A549 treated with dexamethasone at 1 μM for 4 hours (cell line): ENCODE measurements at places on chromosomes 6 and 20. TPM values are rescaled to one million over a fixed set of nuclear protein-coding genes. Genes with fewer than 3 reads are reported as not detected.

Gene ECT2L
- total RNA-seq, result not detected in 5 replicates

Gene DEFB118
- not detected in 5 replicates for total RNA-seq

Gene BPI
- not detected in 5 replicates for total RNA-seq

Gene LIN28B
- 1.2 to 1.7 TPM (median 1.4 TPM) in 5 replicates for total RNA-seq

Gene SKIC2
- 17.5 to 26.7 TPM (median 23.7 TPM) in 5 replicates for total RNA-seq

Gene PHIP
- 3.0 to 6.2 TPM (median 5.2 TPM) in 5 replicates for total RNA-seq

Gene SH3BGRL2
- total RNA-seq, result 0.32 to 0.39 TPM (median 0.36 TPM) in 5 replicates

Gene REPS1
- 24.9 to 30.6 TPM (median 29.7 TPM) in 5 replicates for total RNA-seq

Gene ASCC3
- 16.4 to 21.5 TPM (median 18.7 TPM) in 5 replicates for total RNA-seq

Gene CALHM4
- not detected in 5 replicates for total RNA-seq

Gene COL21A1
- 0.42 to 1.6 TPM (median 0.64 TPM) in 5 replicates for total RNA-seq

Gene TCF15
- not detected in 5 replicates for total RNA-seq

Gene DEFB115
- total RNA-seq, result not detected in 5 replicates

Gene B3GAT2
- 0.01 to 0.03 TPM (median 0.02 TPM) in 4 of 5 replicates, not detected in the other for total RNA-seq

Gene NXT1
- 53.6 to 66.0 TPM (median 59.5 TPM) in 5 replicates for total RNA-seq
